Suprapubic skin (tissue), 4 donors: ENCODE measurements at places on chromosomes 16 and 17. TPM values are rescaled to one million over a fixed set of nuclear protein-coding genes. Genes with fewer than 3 reads are reported as not detected.

The TBC1D3K gene
- not detected for total RNA-seq

The SCNN1G gene
- 8.5 TPM for total RNA-seq

The TBX21 gene
- not detected for total RNA-seq

The RTN4RL1 gene
- 24.8 TPM for total RNA-seq

The CCL1 gene
- not detected for total RNA-seq

The CTRB2 gene
- not detected for total RNA-seq

The RGS9 gene
- 3.3 TPM for total RNA-seq

The TUBB3 gene
- total RNA-seq, result 9.2 TPM

The ZNF624 gene
- total RNA-seq, result 2.9 TPM

The SGCA gene
- total RNA-seq, result 5.4 TPM

The CHTF8 gene
- 76.9 TPM for total RNA-seq

The KRTAP2-2 gene
- 25.3 TPM for total RNA-seq

The AMDHD2 gene
- total RNA-seq, result 42.7 TPM

The GNG13 gene
- total RNA-seq, result not detected

The SEPTIN1 gene
- total RNA-seq, result 2.3 TPM

The CACNA1H gene
- total RNA-seq, result 167 TPM

The FA2H gene
- total RNA-seq, result 9.2 TPM

The UNC119 gene
- total RNA-seq, result 35.7 TPM

The CCL4L2 gene
- total RNA-seq, result not detected

The CACNG3 gene
- not detected for total RNA-seq

The ALOX15 gene
- 0.39 TPM for total RNA-seq

The SCIMP gene
- total RNA-seq, result not detected

The C17orf78 gene
- total RNA-seq, result not detected

The ZG16 gene
- 0.89 TPM for total RNA-seq

The TMEM92 gene
- not detected for total RNA-seq

The NOG gene
- not detected for total RNA-seq

The ZACN gene
- total RNA-seq, result not detected

The MT1F gene
- total RNA-seq, result 16.6 TPM

The AGRP gene
- not detected for total RNA-seq

The FAM117A gene
- 47.3 TPM for total RNA-seq

The NHLRC4 gene
- total RNA-seq, result 0.38 TPM

The NPIPA8 gene
- 8.1 TPM for total RNA-seq

The KRTAP4-6 gene
- 13.0 TPM for total RNA-seq

The TUFM gene
- total RNA-seq, result 103 TPM

The EXOSC6 gene
- 26.4 TPM for total RNA-seq

The CSH1 gene
- not detected for total RNA-seq

The KIFC3 gene
- total RNA-seq, result 195 TPM

The VTN gene
- total RNA-seq, result 4.2 TPM

The BAIAP3 gene
- total RNA-seq, result 2.5 TPM

The ORMDL3 gene
- 91.3 TPM for total RNA-seq

The NLRC3 gene
- total RNA-seq, result 0.16 TPM

The NTN3 gene
- not detected for total RNA-seq

The SAMD14 gene
- total RNA-seq, result not detected

The RILP gene
- total RNA-seq, result 16.7 TPM

The ARL16 gene
- total RNA-seq, result 20.2 TPM

The TBX4 gene
- 0.56 TPM for total RNA-seq
